ENCODE measurements at places on chromosomes 1 and 21.

DNA sequence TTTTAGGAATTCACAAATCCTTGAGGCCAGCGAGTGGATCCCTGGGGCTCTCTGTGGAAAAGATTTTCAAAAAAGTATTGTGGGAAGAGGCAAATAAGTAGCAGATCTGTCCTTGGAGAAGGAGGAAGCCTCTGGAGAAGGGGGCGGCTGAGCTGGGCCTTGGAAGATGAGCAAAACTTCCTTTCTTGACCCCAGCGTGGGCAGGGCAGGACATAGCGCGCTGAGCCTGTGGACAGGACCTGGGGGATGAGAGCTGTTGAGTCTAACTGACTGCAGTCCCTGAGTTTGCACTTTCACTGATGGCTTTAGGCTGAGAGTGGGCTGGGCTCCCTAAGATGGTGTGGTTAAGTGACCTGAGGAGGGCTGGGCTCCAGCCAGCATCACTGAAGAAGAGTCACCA, 170.2 kb upstream of the GALNT2 start:
- DNase-seq = no peak

DNA sequence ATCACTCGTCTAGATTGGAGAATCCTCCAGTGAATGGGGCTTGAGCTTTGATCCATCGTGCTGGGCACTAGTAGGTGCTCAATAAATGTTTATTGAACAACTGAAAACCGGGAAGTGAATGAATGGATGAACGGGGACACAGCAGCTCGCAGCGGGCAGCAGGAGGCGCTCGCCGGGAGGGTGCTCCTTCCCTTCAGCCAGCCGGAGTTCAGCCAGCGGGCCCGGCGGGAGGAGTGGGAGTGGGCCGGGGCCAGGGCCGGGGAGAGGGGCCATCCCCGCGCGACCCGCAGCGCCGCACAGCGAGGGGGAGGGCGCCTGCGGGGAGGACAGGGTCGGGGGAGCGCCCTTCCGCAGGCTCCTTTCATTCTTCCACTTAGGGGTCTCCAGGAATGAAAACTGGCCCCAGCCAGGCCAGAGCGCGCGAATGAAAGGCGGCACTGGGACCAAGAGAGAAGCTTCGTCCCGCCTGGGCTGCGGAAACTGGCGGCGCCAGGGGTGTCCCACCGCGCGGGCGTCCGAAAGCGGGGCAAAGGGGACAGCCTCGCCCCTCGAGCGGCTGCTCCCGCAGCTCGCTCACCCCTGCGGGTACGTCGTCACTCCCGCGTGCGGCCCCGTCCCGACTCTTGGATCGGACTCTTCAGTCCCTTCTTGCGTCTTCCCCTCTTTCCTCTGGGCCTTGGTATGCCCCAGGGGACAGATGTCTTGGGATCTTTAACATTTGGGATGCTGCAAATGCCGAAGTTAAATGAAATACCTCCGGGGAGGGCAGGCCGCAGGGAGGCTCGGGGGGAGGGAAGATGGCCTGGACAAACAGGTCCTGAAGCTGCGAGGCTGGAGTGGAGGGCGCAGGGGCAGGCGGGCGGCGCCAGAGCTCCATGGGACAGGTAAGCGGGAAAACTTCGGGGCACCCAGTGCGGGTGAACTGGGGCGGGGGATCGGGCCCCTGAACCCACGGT, 3.6 kb upstream of the INAVA start:
- peak; percentile 30 for DNase-seq

DNA sequence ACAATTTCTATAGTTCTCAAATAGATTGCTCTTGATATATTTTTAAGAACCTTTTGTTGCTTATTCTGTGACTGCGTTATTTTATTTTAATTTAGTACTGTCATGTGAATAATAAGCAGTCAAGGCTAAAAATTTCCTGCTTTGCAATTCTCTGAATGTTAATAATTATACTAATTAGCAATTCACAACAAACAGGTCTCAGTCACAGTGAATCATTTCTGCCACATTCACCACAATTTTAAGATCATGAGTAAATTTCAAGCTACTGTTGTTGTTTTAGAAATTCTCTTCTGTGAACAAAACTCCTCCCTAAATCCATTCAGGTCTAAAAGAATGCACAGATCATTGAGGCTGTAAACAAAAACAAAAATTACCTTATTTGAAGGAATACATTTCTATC, 339.6 kb upstream of the DPYD start:
- DNase-seq = no peak

DNA sequence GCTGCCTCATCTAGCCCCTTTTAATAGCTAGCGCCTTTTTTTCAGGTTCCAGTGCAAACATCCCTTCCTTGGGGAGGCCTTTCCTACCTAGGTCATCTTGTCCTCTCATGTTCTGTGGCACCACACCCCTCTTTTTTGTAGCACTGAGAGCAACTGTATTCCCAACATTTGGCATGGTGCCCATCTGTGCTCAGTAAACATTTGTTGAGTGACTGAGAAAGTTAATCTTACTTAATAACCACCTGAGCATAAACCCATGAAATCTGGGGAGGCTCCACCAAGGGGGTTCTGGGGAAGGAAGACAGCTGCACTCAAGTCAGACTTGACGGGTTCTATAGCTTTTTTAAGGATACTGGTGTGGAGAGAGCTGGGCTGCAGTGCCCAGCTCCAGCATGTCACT, 90.0 kb downstream of the NOS1AP start:
- DNase-seq = no peak

DNA sequence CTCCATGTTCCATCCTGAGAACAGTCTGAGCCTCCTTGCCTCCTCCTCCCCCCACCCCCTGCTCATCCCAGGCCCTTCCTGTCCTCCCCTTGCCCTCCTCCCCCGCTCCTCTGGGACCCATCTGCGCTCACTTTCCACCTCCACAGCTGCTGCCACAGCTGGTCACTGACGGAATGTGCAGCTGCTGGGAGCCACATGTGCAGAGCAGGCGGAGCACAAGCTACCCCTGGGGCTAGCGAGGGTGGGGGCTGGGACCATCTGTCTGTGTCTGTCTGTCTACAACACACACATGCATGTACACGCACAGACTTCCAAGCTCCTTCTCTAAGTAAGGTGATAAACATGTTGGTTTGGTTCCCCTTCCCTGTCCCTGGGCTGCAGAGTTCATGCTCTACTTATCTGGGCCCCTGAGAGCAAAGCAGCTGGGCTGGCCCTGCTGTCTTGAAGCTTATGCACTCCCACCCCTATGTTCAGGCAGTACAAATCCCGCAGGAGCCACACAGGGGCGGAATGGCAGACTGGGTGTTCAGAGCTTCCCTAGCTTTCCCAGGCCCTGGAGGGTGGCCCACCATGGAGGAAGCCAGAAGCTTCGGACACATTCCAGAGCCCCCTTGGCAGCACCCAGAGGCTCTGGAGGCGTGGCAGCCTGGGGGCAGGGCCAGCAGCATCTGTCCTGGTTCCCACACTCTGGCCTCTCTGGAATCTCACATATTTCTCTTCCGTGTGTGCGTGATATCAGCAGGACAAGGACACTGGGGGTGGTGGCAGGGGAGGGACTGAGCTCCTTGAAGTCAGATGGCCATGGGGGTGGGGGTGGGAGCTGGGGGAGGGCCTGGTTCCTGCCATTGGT, 7.0 kb upstream of the HEYL start:
- DNase-seq = no peak

GRCh38 chr21:14245711-14246110, 29.8 kb downstream of the RBM11 start:
- DNase-seq = no peak

DNA sequence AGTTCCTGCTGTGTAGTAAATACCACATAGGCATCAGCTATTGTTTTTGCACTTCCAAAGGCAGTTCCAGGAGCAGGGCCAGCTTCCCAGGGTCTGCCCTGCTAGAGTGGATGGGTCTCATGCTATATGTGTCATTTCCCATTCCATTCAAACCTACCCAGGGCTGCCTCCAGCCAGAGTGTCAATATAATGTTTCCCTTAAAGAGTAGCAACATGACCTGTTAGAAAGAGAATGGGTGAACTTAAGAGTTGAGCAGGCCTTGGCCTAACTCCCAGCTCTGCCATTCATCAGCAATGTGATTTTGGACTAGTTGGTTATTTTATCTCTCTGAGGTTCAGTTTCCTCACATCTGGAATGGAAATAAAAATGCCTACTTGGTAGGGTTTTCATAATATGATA, 44.9 kb downstream of the RAB3B start:
- DNase-seq = no peak

DNA sequence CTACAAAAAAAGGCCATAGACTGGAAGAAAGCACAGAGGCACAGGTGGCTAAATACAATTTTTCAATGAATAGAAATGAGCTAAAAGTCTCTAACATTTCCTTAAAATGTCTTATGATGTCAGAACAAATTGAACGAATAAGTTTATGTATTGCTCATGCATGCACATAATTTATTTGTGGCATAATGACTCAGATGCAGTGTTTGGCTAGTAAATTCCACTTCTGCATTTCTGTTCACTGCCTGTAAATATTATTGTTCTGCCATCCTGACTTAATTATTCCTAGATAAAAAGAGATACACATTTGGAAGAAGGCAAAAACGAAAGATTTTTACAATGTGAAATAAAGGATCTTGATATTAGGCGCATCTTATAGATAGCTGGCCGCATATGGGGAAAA, 26.6 kb upstream of the EXO1 start:
- DNase-seq = no peak

GRCh38 chr1:14778898-14779865, 180.7 kb downstream of the KAZN start:
- DNase-seq = peak; percentile 37

- peak; percentile 70 for DNase-seq
These were observed 1.9 kb downstream of the S100A11 start for GRCh38 chr1:152034654-152035538.

All from stimulated activated CD4-positive, alpha-beta T cell treated with anti-CD3 and anti-CD28 coated beads, Interleukin-2, amount 100 ng/mL, for 24 hours (primary cell).